ENCODE measurements at places on chromosomes 2 and 18. TPM values are rescaled to one million over a fixed set of nuclear protein-coding genes. Genes with fewer than 3 reads are reported as not detected.

DNA sequence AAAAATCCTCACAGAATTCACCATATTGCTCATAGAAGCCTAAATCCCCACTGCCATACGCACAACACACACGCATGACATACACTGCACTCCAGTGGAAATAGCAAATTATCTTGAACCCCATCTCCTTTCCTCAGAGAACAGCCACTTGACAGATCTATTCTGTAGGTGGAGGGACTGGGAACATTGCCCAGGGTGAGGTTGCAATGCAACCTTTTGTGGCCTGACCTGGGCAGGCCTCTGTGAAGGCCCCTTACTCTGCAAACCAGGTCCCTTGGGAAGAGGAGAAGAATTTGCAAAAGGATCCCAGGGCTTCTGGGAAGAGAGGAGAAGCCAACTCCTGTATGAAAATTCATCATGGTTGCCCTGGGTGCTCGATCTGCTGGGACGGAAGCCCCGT, 51.9 kb downstream of the SDC1 start:
- no peak for DNase-seq

GRCh38 chr2:17242813-17243485, 275.3 kb downstream of the RAD51AP2 start:
- no peak for DNase-seq

DNA sequence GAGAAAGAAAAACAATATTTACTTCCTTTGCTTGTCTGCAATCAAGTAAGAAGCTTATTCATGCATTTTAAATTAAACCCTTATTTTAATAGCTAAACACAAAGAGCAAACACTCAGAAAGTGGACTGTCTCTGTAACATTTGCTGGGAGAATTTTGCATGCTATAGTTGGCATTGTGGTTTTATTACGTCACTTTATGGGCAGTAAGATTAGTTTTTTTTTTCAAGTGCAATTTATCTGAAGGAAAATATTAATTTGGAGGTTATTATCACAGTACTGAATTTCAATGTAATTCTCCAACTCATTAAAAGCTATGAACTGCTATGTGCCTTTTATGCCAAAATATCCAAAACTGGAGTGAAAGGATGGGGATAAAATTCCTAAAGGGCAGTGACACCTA, 103.3 kb downstream of the TMEFF2 start:
- DNase-seq: peak; percentile 14

GRCh38 chr2:145041706-145042105, 521.8 kb upstream of the ZEB2 start:
- no peak for DNase-seq

DNA sequence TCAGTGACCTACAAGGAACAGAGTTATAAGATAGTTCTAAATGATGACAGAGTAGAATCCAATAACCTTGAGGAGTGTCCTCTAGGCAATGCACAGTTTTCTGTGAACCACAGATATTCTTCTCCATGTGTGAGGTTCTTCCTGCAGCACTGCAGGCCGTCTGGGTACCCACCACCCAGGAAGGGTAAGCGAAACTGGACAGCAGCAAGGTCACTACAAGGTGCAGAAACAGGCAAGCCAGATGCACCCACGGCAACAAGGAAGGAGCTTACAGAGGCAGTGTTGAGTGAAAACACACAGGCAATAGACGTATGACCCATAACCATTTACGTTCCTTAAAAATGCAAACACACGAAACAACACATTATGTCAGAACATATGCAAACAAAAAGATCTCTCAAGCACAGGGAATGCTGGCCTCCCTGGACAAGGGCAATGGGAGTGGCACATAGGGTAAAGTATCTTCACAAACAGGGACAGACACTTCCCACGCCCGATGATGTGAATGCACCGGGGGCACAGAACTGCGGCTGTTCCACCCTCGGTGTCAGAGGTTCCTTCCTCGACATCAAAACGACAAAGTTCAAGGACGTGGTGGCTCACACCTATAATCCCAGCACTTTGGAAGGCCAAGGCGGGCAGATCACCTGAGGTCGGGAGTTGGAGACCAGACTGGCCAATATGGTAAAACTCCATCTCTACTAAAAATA, 84.1 kb downstream of the NDUFA10 start:
- DNase-seq: no peak

The ERICH2 gene
- not detected for total RNA-seq

The C1QL2 gene
- total RNA-seq: not detected

The SRD5A2 gene
- total RNA-seq: 0.05 TPM
